ENCODE measurements at places on chromosomes 16 and 17.

DNA sequence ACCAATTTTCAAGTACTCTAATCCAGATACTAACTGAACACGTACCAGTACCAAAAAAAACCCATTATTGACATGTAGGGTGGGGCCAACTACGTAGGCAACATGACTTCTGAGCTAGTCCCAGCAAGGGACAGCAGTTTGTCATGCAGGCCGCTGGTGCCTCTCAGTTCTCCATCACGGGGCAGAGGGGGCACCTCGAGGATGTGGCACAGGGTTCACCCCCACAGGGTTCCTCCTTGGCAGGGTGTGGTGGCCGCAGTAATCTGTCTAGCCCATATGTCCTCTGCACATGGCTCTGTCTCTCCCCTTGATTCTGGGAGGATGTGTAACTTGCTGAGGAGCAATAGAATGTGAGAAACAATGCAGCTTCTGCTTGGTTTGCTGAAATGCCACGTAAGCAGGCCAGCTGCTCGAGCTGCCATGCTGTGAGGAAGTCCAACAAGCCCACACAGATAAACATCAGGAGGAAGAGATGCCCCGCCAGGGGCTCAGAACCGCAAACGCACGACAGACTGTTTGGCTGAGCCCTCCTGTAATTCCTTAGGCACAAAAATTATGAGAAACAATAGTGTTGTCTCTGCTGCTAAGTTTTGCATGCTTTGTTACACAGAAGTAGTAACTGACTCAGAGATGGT, 62.4 kb downstream of the NT5M start:
- DNase-seq, result no peak

GRCh38 chr17:49914664-49915063, 54.3 kb upstream of the DLX4 start:
- no peak for DNase-seq

- DNase-seq, result no peak
These were observed 16.5 kb downstream of the TMEM98 start for GRCh38 chr17:32944248-32945020.

GRCh38 chr17:48441231-48441711, 11.3 kb upstream of the SKAP1 start:
- DNase-seq, result no peak

GRCh38 chr17:29587591-29587990, 1.9 kb downstream of the GIT1 start:
- DNase-seq, result no peak

GRCh38 chr16:648071-648780, 939 bp upstream of the WDR90 start:
- DNase-seq, result no peak

GRCh38 chr17:44004761-44005526, 522 bp downstream of the NAGS start:
- no peak for DNase-seq

GRCh38 chr17:75504347-75505151, 10.8 kb downstream of the CASKIN2 start:
- DNase-seq, result no peak

GRCh38 chr17:64320613-64321553, 57.8 kb upstream of the TEX2 start:
- peak; percentile 8 for DNase-seq

GRCh38 chr17:3974138-3974687, 10.0 kb upstream of the ATP2A3 start:
- DNase-seq, result no peak

DNA sequence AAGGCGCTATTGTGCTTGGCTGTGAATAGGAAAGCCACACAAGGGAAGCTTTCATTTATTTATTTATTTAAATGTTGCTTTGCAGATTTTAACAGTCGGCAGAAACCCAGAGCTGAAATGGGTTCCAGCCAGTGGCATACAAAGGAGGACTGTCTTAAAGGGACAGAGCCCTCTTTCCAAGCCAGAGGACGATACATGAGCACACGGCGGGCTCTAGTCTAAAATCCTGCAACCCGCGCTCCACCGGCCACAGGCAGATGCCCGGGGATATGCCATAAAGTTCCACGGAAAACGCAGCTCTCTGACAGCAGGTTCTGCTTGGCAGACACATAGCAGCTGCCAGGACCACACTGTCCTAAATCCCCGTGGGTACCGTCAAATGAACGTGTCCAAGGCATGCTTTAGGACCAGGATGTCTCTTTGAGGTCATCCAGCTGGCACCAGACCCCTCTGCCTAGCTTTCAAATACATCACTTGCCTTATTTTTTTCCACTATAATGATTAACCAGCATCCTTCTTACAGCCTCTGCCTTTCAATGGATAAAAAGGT, 64.6 kb downstream of the CYTH1 start:
- no peak for DNase-seq

GRCh38 chr17:4318186-4318585, 48.3 kb downstream of the UBE2G1 start:
- no peak for DNase-seq

DNA sequence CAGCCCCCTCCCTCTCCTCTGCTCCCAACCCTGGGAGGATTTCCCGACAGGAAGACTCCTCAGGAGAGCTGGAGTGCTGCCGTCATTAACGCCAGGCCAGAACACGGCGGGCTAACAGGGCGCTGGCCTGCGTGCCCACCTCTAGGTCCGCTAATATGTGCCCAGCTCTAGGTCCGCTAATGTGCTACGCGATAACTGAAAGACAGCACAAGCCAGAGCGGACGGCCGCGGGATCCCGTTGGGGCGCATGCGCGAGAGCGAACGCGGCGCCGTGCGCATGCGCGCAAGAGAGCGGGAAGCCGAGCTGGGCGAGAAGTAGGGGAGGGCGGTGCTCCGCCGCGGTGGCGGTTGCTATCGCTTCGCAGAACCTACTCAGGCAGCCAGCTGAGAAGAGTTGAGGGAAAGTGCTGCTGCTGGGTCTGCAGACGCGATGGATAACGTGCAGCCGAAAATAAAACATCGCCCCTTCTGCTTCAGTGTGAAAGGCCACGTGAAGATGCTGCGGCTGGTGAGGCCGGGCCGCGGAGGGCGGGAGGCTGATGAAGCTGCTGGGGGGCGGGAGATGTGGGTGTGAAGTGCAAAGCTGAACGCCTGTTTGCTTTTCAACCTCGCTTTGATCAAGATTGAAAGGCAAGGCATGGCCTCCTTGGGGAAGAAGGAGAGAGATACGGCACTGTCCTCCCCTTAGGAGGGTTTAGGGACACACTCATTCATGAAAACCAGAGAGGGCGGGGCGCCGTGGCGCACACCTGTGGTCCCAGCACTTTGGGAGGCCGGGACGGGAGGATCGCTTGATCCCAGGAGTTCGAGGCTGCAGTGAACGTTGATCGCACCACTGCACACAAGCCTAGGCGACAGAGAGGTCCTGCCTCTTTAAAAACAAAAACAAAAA, at the start of gene CKLF:
TSS of gene CKLF (plus strand) at position 291 of the 892 bp plus-strand sequence. CDS start at position 431, 140 bp downstream.
- DNase-seq, result peak; percentile 85

Data from stimulated activated CD4-positive, alpha-beta T cell treated with anti-CD3 and anti-CD28 coated beads, TNF-alpha, amount 100 ng/mL, for 1 hour (primary cell).